ENCODE measurements at places on chromosomes 7 and 10. TPM values are rescaled to one million over a fixed set of nuclear protein-coding genes. Genes with fewer than 3 reads are reported as not detected.

- DNase-seq: no peak
Observed at GRCh38 chr7:152851326-152851725, 91.8 kb downstream of the ACTR3B start.

DNA sequence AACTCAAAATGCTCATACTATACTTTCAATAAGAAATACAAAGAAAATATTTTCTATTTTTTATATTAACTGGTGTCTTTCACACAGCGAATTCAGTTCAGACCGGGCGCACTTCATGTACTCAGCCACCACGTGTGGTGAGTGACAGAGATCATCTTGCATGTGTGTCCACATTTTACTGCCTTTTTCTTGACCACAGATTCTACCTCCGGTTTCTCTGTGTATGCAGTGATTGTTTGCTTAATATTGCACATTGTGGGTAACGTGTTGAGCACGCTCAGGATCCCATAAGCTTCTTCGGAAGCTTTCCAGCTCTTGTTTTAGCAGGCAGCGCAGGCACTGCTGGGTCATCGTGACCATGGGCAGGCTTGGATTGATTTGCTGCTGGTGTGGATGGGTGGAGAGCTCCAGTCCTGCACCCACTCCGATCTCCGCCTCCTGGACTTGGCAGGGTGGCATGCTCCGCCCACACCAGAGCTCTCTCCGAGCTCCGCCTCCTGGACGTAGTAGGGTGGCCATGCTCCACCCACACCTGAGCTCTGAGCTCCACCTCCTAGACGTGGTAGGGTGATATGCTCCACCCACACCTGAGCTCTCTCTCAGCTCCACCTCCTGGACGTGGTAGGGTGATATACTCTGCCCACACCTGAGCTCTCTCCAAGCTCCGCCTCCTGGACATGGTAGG, 253.3 kb downstream of the DIP2C start:
- DNase-seq: no peak

- no peak for DNase-seq
Observed at GRCh38 chr7:136163340-136163801, 186.2 kb upstream of the MTPN start.

- DNase-seq: no peak
Observed at GRCh38 chr10:72375173-72375572, 20.5 kb upstream of the DNAJB12 start.

GRCh38 chr10:106467506-106467905, 697.0 kb downstream of the SORCS1 start:
- no peak for DNase-seq

GRCh38 chr10:88092973-88093372, 229.5 kb downstream of the PTEN start:
- DNase-seq: no peak

DNA sequence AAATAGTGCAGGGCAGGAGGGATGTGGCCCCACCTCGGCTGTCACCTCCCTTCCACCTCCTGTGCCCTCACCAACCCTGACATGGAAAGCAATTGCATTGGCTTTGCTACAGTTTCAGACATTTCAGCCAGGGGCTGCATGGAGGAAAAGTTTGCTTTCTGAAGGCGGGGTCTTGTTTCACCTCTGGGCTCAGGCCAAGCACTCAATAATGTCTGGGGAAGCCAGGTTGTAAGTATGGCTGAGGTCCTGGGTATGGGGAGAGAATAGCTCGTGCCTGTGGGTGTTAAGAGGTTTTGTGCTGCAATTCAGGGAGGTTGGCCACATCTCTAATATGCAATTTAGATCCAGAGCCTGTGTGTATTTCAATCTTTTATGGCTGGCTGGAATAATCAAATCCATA, 238.4 kb upstream of the MKI67 start:
- no peak for DNase-seq

DNA sequence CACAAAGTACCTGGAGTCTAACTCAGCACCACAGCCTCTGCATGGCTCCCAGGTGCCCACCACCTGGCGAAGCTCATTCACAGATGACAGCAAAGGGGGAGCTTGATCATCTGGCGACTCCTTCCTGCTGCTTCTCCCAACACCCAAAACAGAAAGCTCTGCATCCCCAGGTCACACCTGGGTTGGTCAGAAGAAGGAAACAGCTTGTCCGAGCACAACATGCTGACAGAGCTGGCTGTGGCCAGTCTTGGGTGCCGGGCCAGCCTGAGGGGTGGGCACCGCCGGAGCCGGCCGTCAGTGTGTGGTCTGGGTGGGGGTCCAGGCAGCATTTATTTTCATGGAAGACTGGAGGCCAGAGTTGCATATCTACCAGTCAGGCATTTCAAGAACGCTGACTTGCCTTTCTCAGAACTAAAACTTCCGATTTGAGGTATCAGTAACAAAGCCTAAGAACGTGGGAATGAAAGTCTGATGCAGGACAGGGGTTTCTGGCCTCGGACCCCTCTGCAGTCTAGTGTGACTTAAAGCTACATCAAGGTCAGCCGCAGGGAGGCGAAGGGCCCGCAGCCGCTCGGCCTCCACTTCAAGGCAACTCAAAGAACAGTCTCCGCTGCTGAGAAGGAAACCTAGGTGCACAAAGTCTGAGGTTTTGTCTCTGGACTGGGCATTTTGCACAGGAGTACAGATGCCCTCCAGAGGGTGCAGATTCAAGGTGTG, 109.6 kb downstream of the CYTH3 start:
- DNase-seq: no peak

DNA sequence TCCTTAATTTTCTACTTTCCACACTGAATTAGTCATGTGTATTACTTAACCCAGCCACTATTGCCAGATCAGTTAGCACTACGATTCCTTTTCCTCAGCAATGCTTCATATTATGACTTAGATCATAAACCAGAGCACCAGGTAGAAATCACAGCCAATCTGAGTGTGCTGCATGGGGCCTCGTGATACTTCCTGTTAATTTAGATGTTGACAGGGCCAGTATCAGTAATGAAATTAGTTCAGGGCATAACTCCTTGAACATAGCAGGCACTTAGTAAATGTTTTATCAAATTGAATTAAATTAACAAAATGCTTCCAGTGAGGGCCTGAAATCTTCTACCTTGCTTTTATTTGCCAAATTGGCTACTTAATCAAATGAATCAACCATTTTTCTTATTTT, 169.3 kb upstream of the LRGUK start:
- DNase-seq: no peak

DNA sequence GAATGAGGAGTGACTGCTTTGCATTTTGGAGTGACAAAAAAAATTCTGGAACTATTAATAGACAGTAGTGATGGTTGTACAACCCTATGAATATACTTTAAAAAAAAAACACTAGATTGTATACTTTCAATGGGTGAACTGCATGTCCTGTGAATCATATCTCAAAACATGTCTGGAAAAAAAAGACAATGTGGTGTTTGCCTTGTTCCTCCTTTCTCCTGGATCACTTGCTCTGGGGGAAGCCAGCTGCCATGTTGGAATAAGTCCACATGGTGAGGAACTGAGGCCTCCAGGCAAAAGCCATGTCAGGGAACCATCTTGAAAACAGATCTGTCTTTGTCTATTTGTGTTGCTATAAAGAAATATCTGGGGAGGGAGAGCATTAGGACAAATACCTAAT, 39.5 kb upstream of the YAE1 start:
- no peak for DNase-seq

- DNase-seq: no peak
Observed at GRCh38 chr10:28987555-28988320, 301.1 kb upstream of the LYZL1 start.

GRCh38 chr10:107390563-107390962, 226.1 kb upstream of the SORCS1 start:
- DNase-seq: no peak

DNA sequence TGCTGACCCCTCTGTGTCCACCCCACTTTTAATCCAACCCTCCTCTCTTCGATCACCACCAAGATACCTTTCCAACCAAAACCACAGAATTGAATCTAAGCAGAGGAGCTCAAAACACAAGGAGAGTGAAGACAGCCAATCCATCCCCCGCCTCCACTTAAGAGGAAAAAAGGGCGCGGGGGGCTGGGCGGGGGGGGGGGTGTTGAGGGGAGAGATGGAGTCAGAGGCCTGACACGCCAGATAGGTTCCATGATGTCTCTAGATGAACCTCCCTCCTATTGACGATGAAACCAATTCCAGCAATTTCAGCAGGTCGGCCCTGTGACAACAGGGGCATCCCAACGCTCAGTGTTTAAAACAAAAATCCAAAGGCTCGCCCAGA, 1.3 kb downstream of the SORBS1 start:
- no peak for DNase-seq

GRCh38 chr10:127997271-127997670, 90.4 kb downstream of the PTPRE start:
- DNase-seq: no peak

GRCh38 chr7:1915326-1915725, 245.2 kb downstream of the ELFN1 start:
- no peak for DNase-seq

- no peak for DNase-seq
Observed at GRCh38 chr7:387132-388022, 97.4 kb downstream of the FOXL3 start.

- DNase-seq: no peak
Observed at GRCh38 chr7:19437446-19437845, 271.4 kb downstream of the POLR1F start.

- DNase-seq: no peak
Observed at GRCh38 chr10:44995581-44995913, 5.2 kb upstream of the ZNF22 start.

GRCh38 chr7:137916564-137916963, 69.8 kb upstream of the DGKI start:
- no peak for DNase-seq

GRCh38 chr7:130869918-130870317, 135.9 kb upstream of the KLF14 start:
- no peak for DNase-seq

DNA sequence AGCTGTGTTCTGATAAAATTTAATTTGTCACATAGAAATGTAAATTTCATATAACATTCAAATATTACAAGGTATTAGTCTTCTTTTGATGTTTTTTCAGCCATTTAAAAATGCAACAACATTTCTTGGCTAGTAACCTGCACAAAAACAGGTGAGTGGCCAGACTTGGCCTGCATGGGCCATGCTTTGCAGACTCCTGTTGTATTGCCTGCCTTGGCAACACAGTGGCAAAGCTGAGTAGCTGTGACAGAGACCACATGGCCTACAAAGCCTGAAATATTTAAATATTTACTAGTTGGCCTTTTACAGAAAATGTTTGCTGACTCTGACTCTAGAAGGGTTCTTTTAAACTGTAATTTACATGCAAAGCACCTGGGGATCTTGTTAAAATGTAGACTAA, 13.5 kb upstream of the TBX20 start:
- DNase-seq: no peak

- no peak for DNase-seq
Observed at GRCh38 chr10:61096056-61096455, 152.1 kb upstream of the RHOBTB1 start.

DNA sequence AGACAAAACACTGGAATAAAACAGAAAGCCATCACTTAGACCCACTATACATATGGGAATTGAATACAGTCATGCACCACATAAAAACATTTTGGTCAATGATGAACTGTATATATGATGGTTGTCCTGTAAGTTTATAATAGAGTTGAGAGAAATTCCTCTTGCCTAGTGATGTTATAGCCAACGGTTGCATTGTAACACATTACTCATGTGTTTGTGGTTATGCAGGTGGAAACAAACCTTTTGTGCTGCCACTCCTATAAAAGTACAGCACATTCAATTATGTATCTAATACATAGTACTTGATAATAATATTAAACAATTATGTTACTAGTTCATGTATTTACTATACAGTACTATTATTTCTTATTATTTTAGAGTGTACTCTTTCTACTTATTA, 381.2 kb upstream of the MBL2 start:
- DNase-seq: no peak

DNA sequence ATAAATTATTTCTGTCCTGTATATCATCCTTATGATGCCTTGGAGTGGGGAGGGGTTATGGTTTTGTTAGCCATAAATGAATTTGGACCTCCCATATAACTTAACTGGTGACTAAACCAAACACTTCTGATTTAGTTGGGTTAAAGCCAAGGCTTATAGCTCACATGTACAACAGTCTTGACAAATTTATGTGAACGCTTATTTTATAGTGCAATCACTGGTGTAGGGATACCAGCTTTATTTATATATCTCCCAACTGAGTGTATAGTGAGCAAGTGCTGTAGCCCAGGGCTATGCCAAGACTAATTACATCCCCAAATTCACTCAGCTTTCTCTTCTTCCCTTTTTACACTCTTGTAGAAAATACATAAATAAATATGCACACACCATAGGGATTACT, 956.2 kb downstream of the SORCS3 start:
- DNase-seq: no peak

GRCh38 chr10:66472156-66472555, 453.7 kb upstream of the LRRTM3 start:
- no peak for DNase-seq

DNA sequence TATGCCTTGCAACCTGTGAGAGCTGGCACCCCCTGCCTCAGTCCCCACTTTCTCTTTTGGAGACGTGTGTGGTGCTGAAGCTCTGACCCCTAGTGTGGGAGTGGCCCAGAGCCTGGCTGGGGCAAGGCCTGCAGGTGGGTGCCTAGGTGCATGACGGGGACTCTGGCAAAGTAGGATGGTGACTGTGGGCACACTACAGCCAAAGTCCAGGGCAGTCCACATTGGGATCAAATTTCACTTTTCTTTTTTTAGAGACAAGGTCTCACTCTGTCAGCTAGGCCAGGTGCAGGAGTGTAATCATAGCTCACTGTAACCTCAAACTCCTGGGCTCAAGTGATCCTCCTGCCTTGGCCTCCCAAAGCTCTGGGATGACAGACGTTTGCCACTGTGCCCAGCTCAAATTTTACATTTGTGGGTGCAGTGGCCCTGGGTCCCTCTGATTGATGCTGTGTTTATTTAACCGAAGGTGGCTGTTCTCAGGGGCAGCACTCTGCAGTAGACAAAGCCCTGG, 52.3 kb downstream of the NEURL1 start:
- DNase-seq: no peak

- no peak for DNase-seq
Observed at GRCh38 chr10:127756264-127756663, 19.3 kb downstream of the FOXI2 start.

Gene SPDYE6
- polyA plus RNA-seq: 0.65 TPM

Gene MDFIC
- 31.4 TPM for polyA plus RNA-seq

Gene PLPP4
- 6.2 TPM for polyA plus RNA-seq

Gene ZNF107
- 10.4 TPM for polyA plus RNA-seq

Gene POM121C
- polyA plus RNA-seq: 62.2 TPM

Gene SRRT
- polyA plus RNA-seq: 219 TPM

Gene KCND2
- 2.0 TPM for polyA plus RNA-seq

Gene LMOD2
- not detected for polyA plus RNA-seq

Gene AS3MT
- 18.7 TPM for polyA plus RNA-seq

Gene TM9SF3
- 209 TPM for polyA plus RNA-seq

Gene TMUB1
- polyA plus RNA-seq: 19.2 TPM

Gene AOAH
- 3.4 TPM for polyA plus RNA-seq

Gene PGAM2
- polyA plus RNA-seq: 2.4 TPM

Gene CPEB3
- 3.3 TPM for polyA plus RNA-seq

Gene PKD1L1
- 0.22 TPM for polyA plus RNA-seq

Gene LRMDA
- polyA plus RNA-seq: 21.6 TPM

Gene SORBS1
- polyA plus RNA-seq: 28.6 TPM

Gene SLC18A3
- polyA plus RNA-seq: not detected

Gene TFPI2
- 14.1 TPM for polyA plus RNA-seq
